ENCODE measurements at places on chromosomes 12 and 14. TPM values are rescaled to one million over a fixed set of nuclear protein-coding genes. Genes with fewer than 3 reads are reported as not detected.

DNA sequence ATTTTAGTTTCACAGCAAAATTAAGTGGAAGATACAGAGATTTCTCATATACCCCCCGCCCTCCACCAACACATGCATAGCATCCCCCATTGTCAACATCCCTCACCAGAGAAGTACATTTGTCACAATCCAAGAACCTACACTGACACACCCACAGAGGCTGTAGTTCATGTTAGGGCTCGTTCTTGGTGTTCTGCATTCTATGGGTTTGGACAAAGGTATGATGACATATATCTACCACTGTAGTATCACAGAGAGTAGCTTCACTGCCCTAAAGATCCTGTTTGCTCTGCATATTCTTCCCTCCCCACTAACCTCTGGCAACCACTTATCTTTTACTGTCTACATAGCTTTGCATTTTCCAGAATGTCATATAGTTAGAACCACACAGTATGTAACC lies 444.6 kb upstream of the DCN start:
- H3K27ac ChIP-seq = no peak overlapping the region
- H3K4me3 ChIP-seq = no peak overlapping the region
- no peaks in the 10 kb centered on the region for H3K4me1 ChIP-seq
- no peaks in the 10 kb centered on the region for H3K27me3 ChIP-seq
- DNase-seq = no peak

Gene FITM1
- total RNA-seq = 148 TPM

DNA sequence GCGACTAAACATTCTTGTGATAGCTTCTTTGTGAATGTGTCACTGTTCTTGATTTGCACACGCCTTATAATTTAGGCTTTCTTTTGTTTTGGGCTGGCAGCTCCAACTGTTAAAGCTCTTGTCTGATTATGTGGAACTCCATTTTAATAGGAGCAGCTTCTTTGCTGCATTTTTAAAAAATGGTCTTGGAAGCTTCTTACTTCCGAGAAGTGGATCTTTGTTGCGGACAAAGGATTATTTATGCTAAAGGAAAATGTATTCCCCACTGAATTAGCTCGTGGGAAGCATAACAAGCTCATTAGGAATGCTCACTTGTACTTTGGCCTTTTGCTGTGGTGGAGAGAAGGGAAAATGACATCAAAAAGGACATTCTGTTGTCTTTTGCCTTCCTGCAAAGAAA lies 20.0 kb downstream of the GAS2L3 start:
- no peaks in the 10 kb centered on the region for H3K36me3 ChIP-seq
- H3K4me3 ChIP-seq = peak overlapping the region; percentile 14
- H3K4me1 ChIP-seq = no peaks in the 10 kb centered on the region
- peak overlapping the region; percentile 24 for H3K27ac ChIP-seq

DNA sequence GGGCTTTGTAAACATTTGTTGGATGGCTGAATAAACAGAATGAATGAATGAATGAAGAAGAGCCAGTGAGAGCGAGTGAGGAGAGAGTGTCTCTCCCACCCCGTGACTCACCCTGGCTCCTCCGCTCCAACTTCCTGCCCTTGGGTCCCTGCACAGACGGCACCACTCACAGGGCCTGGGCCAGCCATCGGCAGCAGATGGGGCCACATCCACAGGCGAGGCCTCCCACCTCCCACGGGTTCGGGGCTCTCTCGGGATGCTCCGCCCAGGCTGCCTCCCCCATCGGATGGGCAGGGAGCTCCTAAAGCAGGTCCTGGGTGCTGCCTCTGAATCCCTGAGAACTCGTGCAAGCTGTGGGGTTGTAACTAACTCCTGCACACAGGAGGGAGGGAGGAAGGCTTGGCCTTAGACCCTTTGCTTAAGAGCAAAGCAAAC lies 41.3 kb downstream of the CCNK start:
- DNase-seq = peak; percentile 34
- no peaks in the 10 kb centered on the region for H3K27me3 ChIP-seq
- H3K4me1 ChIP-seq = peaks cover 69% of the 10 kb centered on the region
- peaks cover 6% of the 10 kb centered on the region for H3K36me3 ChIP-seq

- DNase-seq = no peak
- no peaks in the 10 kb centered on the region for H3K27me3 ChIP-seq
- H3K36me3 ChIP-seq = peaks cover 13% of the 10 kb centered on the region
- no peak overlapping the region for H3K4me3 ChIP-seq
- H3K4me1 ChIP-seq = peaks cover 49% of the 10 kb centered on the region
Measured at GRCh38 chr14:77883847-77884238, 83.9 kb downstream of the ADCK1 start.

Gene USP44
- total RNA-seq = 0.80 TPM

DNA sequence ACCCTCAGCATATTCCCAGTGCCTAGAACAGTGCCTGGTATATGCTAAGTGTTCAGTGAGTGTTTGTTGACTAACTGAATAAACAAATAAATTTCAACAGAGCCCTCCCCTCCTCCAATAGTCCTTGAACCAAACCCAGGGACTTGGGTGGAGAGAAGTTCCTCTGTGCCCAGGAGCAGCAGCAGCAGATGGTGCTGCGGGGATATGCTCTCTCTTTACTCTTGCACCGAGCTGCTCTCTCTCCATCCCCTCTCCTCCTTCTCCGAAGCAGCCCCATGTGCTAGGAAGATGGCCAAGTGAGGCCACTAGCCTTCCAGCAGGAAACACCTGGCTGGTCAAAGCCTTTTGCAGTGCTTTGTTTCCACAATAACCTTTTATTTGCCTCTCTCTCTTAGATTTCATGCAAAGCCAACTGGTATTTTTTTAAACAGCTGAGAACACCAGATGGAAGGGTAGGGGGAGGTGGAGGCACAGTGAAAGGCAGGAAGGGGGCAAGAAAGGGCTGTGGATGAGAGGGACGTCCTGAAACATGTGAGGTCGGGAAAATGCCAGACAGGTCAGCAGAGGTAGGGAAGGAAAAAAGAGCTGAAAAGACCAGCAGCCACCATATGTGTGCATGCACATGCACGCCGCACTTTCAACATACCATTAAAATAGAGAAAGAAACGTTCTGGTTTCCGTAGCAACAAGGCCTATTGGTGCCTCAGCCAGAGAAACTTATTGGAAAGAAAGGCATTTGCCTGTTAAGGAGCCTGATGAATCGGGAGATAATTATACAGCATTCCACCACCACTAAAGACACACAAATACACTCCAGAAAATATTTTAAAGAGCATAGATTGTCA lies 78.9 kb downstream of the EMP1 start:
- H3K36me3 ChIP-seq = no peaks in the 10 kb centered on the region
- peaks cover 10% of the 10 kb centered on the region for H3K4me1 ChIP-seq
- no peak overlapping the region for H3K27ac ChIP-seq
- H3K27me3 ChIP-seq = peaks cover 80% of the 10 kb centered on the region
- DNase-seq = no peak
- H3K4me3 ChIP-seq = no peak overlapping the region

- H3K27ac ChIP-seq = no peak overlapping the region
- no peak overlapping the region for H3K4me3 ChIP-seq
Measured at GRCh38 chr12:127260531-127260930, 1006.4 kb upstream of the TMEM132C start.

DNA sequence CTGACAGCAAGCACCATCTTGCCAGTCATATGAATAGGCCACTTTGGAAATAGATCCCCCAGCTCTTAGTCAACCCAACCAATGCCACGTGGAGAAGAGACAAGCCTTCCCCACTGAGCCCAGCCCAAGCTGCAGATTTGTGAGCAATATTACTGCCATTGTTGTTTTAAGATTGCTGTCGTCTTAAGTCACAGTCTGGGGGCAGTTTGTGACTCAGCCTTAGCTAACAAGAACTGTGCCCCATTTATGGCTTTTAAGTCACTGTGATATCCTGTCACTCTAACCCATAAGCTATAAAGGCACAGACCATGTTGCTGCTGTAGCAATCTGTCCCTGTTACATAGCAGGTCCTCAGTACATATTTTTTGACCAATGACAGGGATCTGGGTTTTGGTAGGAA lies 464.2 kb downstream of the MED13L start:
- H3K36me3 ChIP-seq = no peaks in the 10 kb centered on the region
- H3K4me1 ChIP-seq = no peaks in the 10 kb centered on the region
- H3K4me3 ChIP-seq = no peak overlapping the region
- H3K27me3 ChIP-seq = peaks cover 9% of the 10 kb centered on the region
- no peak overlapping the region for H3K27ac ChIP-seq

DNA sequence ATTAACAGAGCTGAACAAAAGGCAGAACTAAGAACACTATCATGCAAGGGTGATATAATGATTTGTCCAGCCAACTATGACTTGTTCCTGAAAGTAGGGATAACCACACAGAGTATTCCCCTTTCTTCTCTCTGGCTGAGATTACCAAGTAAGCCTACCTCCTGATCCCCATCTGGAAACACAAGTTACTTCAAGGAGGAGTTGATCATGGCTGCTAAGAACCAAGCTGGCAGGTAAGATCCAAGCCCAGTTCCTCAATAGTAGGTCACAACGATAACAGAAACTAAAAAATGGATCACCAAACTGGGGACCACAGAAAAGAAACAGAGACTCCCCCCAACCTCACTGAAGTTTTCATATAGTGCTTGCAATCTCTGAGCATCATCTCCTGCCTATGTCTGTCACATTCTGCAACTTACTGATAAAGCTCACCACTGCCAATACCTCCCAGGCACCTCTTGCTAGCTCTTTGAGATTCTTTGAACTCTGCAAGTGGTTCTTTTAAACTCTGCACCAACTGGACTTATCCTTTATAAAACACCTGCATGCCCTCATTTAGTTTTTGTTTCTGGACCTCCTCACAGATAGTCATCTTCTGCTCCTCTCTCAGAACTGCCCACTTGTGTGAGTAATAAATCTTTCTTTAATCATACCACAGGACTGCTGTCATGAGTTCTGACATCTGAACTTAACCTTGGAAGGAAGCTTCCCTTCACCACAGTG lies 76.6 kb downstream of the LRP6 start:
- peaks cover 11% of the 10 kb centered on the region for H3K36me3 ChIP-seq
- no peak overlapping the region for H3K27ac ChIP-seq
- no peak overlapping the region for H3K4me3 ChIP-seq

DNA sequence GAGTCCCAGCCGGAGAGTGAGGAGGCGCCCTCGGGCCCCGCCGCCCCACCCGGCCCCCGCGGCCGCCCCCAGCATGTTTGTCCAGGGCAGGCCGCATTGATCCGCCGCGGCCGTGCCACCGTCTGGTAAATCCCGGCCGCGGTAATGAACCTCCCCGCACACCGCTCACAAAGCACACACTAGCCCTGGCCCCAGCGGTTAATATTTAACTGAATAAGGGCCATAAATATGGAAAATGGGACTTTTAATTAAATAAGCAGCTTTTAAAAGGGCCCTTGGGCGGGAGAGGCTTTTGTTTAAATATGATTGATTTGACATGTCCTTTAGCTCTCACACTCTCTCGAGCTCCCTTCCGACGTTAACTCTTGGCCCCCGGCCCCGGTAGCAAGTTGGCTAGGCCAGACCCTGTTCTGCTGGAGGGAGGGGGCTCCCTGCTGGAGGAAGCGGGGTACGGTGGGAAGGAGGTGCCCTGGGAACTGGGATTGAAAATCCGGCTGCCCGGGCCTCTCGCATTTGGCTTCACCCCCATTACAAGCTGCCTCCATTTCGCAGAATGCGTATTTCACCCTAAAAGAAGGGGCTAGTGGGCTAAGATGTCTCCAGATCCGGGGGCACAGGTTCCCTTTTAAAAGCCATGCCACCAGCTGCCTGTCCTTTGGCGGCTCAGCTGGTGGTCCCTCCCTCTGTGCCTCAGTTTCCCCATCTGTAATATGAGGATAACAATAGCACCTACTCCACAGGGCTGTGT lies 199.8 kb downstream of the RBM19 start:
- no peaks in the 10 kb centered on the region for H3K36me3 ChIP-seq
- no peak for DNase-seq
- no peak overlapping the region for H3K4me3 ChIP-seq
- peaks cover 93% of the 10 kb centered on the region for H3K27me3 ChIP-seq
- H3K4me1 ChIP-seq = no peaks in the 10 kb centered on the region
- H3K27ac ChIP-seq = no peak overlapping the region

DNA sequence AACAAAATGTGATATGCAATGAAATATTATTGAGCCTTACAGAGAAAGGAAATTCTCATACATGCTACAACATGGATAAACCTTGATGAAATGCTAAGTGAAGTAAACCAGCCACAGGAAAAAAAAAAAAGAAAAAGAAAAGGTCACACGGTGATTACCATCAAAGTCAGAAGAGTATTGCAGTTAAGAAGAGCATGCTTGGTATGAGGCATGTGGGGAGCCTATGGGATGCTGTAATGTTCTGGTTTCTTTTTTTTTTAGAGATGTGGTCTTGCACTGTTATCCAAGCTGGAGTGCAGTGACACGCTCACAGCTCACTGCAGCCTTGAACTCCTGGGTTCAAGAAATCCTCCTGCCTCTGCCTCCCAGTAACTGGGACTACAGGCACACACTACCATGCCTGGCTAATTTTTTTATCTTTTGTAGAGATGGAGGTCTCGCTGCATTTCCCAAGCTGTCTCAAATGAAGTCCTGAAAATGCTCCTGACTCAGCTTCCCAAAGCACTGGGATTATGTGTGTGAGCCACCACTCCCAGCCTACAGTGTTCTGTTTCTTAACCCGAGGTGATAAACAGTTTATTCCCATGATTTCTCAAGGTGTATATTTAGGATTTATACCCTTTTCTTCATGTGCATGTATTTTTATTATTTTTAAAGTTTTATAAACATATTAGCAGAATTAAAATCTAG lies 96.2 kb downstream of the SEC23A start:
- H3K4me1 ChIP-seq = peaks cover 13% of the 10 kb centered on the region
- no peak overlapping the region for H3K27ac ChIP-seq
- no peak overlapping the region for H3K4me3 ChIP-seq
- no peaks in the 10 kb centered on the region for H3K27me3 ChIP-seq

GRCh38 chr14:47966076-47966810 lies 290.8 kb upstream of the MDGA2 start:
- H3K4me3 ChIP-seq = no peak overlapping the region
- no peaks in the 10 kb centered on the region for H3K27me3 ChIP-seq
- H3K36me3 ChIP-seq = no peaks in the 10 kb centered on the region
- no peak overlapping the region for H3K27ac ChIP-seq

Gene MIP
- not detected for total RNA-seq

DNA sequence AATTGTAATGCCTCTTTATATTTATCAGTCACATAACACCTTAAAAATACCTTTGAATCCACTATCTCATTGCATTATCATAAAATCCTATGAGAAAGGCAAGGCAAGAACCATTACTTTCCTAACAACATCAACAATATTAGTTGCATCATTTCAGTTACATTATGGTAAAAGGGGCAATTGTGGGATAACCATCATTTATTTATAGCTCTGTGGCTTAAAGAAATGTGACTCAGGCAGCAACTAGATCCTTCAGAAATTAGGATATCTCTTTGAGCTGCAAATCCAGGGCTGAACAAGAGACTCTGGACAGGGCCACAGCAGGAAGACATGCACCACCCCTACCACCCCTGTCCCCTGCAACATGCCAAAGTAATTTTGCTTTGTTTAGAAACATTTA lies 36.4 kb downstream of the EPS8 start:
- no peaks in the 10 kb centered on the region for H3K36me3 ChIP-seq
- no peak for DNase-seq
- no peaks in the 10 kb centered on the region for H3K27me3 ChIP-seq
- H3K27ac ChIP-seq = no peak overlapping the region

DNA sequence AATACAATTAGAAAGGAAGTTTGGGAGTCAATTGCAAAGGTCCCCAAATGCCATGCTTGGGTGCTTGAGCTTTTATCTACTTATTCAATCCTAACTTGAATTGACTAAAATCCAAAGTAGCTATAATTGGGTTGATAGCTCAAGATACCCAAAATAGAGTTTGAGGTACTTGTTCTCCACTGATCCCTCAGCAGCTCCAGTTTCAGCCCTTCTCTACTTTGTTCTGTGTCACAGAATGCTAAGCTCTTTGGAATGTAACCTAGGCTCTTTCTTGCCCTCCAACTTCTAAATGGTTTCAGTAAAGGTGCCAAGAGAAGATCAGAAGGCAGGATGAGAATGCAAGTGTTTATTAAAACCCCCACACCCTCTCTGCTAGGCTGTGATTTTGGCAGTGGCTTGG lies 251.4 kb upstream of the CLEC14A start:
- H3K4me1 ChIP-seq = no peaks in the 10 kb centered on the region
- no peak for DNase-seq
- H3K4me3 ChIP-seq = no peak overlapping the region
- H3K27me3 ChIP-seq = no peaks in the 10 kb centered on the region

All from left ventricle myocardium inferior (tissue), 1 donor.